ENCODE measurements at places on chromosomes 1 and 21. TPM values are rescaled to one million over a fixed set of nuclear protein-coding genes. Genes with fewer than 3 reads are reported as not detected.

SYPL2 gene
- under 0.01 TPM for total RNA-seq

CYP4A22 gene
- not detected for total RNA-seq

TRNP1 gene
- total RNA-seq, result 12.0 TPM

SH2D2A gene
- total RNA-seq, result 0.25 TPM

COL11A1 gene
- total RNA-seq, result 27.3 TPM

UAP1 gene
- 30.0 TPM for total RNA-seq

SEMA4A gene
- 24.8 TPM for total RNA-seq

PCNX2 gene
- 78.2 TPM for total RNA-seq

CLDN14 gene
- not detected for total RNA-seq

ZNF648 gene
- 0.25 TPM for total RNA-seq

EPS8L3 gene
- total RNA-seq, result not detected

KCNK2 gene
- total RNA-seq, result 59.0 TPM

S100A5 gene
- total RNA-seq, result not detected

CD52 gene
- not detected for total RNA-seq

PDZK1IP1 gene
- total RNA-seq, result not detected

PRDM16 gene
- 5.9 TPM for total RNA-seq

C1orf141 gene
- total RNA-seq, result 0.25 TPM

RIPK4 gene
- total RNA-seq, result not detected

OR2T33 gene
- not detected for total RNA-seq
